ENCODE measurements at places on chromosomes 5 and 9.

GRCh38 chr9:17938035-17938655 is 359.3 kb downstream of the SH3GL2 start:
- no peak for DNase-seq

DNA sequence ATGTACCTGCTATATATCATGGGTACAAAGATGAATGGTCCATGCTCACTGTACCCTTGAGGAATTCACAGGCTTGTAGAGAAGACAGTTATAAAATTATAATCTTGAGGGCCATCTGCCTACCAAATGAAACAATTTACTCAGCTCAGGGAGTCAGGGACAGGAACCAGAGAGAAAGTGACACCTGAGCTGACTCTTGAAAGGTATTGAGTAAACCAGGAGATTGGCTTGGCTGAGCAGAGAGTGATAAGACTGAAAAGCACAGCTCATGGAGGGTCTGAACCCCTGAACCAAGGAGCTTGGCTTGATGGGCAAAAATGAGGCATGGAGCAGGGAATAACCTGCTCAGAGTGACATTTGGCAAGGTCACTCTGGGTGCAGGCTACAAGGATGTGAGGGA is 147.3 kb downstream of the FAM114A2 start:
- no peak for DNase-seq

- no peak for DNase-seq
Observed at GRCh38 chr5:71629950-71630349, 42.8 kb downstream of the MCCC2 start.

- no peak for DNase-seq
Observed at GRCh38 chr9:117734523-117735314, 30.5 kb downstream of the TLR4 start.

- no peak for DNase-seq
Observed at GRCh38 chr5:163509291-163509951, 4.0 kb downstream of the MAT2B start.

All from CD4-positive, alpha-beta T cell treated with Interleukin-17A for 1 hour (primary cell).